ENCODE measurements at places on chromosomes 3 and 15.
A peak's percentile ranks its signal among the peaks of the same experiment; 100 is the strongest.

GRCh38 chr3:172799246-172799645, 48.7 kb downstream of the ECT2 start:
- DNase-seq: no peak

DNA sequence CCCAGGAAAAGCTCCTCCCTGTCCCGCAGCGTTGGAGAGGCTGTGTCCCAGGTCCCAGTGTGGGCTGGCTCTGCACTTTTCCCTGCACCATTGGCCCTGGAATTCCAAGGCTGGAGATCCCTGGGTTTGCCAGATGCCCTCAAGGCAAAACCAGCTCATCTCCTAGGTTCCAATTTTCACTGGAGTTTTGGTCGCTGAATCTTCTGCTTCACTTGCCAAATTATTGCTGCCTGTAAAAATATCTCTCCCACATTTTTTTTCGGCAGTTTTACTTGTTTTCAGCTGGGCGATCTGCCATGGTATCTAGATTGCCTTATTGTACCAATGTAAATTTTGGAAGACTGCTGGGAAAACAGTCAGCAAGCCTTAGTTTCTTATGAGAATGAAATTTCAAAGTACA, 150.9 kb upstream of the ATP10A start:
- DNase-seq: no peak

- DNase-seq: no peak
Measured at GRCh38 chr3:15220661-15221060, 14.6 kb downstream of the CAPN7 start.

DNA sequence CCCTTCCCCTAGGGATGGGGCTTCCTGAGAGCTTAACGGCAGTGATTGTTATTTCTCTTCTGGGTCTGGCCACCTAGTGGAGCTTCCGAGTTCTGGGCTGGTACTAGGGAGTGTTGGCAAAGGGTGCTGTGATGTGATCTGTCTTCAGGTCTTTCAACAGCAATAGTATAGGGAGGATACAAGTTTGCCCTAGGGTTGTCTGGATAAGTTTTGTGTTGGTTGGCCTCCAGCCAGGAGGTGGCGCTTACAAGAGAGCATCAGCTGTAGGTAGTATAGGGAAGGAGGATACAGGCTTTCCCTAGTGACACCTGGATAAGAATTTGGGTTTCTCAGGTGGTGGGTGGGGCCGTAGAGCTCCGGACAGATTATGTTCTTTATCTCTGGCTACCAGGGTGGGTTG, 19.2 kb upstream of the CPOX start:
- DNase-seq: no peak

DNA sequence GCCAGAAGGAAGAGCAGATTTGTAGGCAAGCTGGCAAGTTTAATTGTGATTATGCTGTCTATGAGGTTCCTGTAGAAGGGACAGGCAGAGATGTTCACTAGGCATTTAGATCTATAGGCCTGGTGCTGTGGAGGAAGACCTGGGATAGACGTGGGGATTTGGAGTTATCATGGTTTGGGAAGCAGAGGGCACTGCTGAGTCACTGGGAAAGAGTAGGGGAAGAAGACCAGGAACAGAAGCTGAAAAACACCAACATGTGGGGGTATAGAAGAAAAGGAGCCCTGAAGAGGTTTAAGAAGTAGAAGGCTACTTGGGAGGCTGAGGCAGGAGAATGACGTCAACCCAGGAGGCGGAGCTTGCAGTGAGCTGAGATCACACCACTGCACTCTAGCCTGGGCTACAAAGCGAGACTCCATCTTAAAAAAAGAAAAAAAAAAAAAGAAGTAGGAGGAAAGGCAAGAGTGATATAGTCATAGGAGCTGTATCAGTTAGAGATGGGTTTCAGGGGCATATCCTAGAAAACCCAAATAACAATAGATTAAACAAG, 19.3 kb downstream of the GRK7 start:
- DNase-seq: no peak

DNA sequence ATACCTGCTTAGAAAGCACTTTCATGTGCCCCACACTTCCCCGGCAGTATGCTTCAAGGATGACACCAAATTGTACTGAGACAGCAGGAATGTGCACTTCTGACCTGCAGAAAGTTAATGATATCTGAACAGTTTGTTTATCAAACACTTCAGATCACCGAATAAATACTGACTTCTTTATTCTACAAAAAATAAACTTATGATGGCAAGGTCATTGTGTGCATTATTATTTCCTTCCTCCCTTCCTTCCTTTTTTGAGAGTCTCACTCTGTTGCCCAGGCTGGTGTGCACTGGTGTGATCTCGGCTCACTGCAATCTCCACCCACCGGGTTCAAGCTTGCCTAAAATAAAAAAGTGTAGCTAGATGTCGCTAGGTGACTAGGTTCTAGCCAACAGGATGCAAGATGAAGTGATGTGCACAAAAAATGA, 80.3 kb downstream of the FAIM start:
- DNase-seq: no peak

- no peak for DNase-seq
Measured at GRCh38 chr15:64850778-64851502, 9.2 kb downstream of the PLEKHO2 start.

DNA sequence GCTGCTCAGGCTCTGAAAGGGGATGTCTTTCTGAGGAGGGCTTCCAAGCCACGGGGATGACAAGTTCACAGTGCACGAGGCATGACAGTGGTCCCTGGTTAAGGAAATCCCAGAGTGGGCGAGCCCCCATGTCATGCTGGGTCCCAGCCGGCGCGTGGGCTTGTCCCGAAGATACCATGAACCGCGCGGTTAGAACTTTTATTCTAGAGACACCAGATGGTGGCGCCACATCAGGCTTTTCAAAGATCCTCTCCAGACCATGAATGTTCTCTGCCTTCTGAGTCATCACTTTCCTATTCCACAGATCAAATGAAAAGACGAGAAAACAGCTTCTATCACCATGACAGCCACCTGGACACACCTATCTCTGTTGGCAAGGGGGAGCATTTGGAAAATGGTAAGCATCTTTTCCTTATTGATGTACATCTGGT, 227.8 kb upstream of the LYSMD4 start:
- no peak for DNase-seq

DNA sequence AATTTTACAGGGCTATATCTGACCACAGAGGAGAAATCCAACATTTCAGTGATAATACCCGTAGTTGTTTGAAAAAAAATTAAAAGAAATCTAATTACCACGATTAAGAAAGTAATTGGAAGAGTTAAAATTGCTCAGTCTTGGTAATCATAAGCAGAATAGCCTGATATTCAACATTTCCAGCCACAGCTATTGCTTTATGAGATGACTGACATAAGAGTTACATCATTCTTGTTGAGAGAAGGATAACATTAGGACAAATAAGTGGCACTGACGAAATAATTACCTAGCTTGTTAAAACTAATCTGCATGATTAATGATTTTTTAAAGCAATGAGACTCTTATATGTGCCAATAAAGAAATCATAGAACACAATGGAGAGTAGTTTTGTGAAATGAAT, 825.0 kb upstream of the GBE1 start:
- DNase-seq: no peak

- DNase-seq: peak; percentile 36
Measured at GRCh38 chr3:37891227-37891626, 29.5 kb downstream of the CTDSPL start.

- DNase-seq: no peak
Measured at GRCh38 chr3:106510206-106510605, 641.4 kb upstream of the CBLB start.

DNA sequence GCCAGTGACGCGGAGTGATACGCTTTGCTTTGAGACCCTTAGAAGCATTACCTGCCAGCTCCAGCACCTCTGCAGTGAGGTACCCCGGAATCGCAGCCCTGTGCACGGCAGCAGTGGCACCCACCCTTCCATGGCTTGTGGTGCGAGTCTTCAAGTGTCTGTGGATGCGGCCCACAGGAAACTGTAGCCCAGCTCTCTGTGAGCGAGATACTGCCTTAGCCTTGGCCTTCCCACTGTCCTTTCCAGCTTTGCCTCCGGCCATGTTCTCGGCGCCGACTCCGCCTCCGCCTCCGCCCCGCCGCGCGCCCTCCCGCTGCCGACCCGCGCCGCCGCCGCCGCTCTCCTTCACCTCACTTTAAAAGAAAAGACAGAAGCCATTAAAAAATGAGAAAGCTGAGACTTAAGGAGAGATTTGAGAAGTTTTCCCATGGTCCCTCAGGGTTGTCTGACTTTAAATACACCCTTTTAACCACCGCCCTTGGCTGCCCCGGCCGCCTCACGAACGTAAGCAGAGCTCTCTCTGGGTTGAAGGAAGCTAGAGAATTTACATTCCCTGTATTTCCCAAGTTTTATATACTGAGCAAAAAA, 78.5 kb upstream of the FAM174B start:
- DNase-seq: peak; percentile 54

GRCh38 chr3:550471-550870, 353.9 kb downstream of the CHL1 start:
- no peak for DNase-seq

GRCh38 chr15:50993598-50993997, 85.1 kb downstream of the AP4E1 start:
- no peak for DNase-seq

- DNase-seq: no peak
Measured at GRCh38 chr3:15331072-15331605, 1.2 kb downstream of the SH3BP5 start.

GRCh38 chr15:48332642-48333034, 1.4 kb downstream of the DUT start:
- DNase-seq: no peak

GRCh38 chr15:48330105-48330785, 984 bp upstream of the DUT start:
- no peak for DNase-seq

GRCh38 chr3:97841304-97841703, 19.5 kb downstream of the CRYBG3 start:
- DNase-seq: no peak

GRCh38 chr3:160447544-160447943, 2.0 kb downstream of the TRIM59 start:
- DNase-seq: no peak

DNA sequence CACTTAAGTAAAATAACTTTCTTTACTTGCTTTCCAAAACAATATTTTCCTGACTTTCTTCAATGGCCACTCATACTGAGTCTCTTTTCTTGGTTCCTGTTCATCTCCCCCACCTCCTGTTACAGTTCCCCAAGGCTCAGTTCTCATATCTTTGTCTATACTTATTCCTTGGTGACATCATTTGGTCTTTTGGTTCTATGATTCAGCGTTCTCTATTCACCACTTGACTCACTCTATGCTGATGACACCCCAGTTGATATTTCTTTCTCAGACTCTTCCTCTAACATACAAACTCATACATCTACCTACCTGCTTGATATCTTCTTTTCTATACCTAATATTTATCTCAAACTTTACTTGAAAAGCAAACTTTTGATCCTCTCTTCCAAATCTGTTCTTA, 85.0 kb upstream of the P3H2 start:
- no peak for DNase-seq

DNA sequence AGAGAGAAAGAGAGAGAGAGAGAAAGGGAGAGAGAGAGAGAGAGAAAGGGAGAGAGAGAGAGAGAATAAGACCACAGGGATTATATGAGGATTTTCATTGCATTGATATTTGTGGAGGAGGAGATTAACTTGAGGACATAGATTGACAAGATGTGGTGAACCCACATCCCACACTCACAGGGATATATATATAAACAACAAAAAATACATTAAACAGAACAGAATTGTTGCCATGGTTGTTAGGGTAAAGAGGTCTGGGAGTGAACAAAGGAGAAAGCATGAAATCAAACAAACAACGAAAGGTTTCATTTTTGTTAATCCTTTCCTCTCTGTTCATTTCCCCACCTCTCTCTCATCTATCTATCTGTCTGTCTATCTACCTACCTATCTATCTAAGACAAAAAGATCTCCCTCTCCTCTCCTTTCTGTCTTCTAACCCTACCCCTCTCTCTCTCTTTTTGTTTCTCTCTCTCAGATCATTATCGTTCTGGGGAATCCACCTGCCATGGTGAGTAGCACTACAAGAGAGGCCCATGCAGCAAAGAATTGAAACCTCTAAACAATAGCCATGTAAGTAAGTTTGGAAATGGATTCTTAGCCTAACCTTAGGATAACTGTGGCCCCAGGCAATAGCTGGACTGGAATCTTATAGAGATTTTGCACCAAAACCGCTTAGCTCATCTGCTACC, 280.9 kb downstream of the RAP2B start:
- no peak for DNase-seq

- no peak for DNase-seq
Measured at GRCh38 chr3:54950391-54951003, 22.6 kb upstream of the LRTM1 start.

DNA sequence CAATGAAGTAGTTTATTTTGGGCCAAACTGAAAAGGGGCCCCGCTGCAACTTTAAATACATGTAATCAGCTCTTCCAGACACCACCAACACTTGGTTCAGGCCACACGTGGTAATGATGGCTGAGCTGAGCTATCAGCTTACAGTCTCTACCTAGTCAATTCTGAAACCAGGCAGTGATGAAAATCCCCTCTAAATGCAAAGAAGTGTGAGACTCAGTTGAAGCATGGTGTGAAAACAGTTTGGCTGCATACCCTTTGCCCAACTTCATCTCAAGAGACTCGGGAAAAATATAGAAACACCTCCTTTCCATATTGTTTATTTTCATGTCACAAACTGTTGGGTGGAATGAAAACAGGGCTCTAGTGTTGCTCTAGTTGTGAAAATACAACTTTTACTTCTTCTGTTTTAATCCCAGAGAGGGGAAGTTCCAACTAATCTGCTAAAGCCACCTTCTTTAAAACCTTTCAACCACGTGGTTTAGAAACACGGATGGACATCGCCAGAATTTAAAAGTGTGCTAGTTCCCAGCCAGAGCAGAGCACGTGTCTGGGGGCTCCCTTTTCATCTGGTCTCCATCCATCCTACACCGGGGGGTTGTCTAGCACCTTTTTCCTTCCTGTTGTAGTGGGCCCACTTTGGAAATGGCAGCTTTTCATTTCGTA, 229.1 kb downstream of the EPHB1 start:
- no peak for DNase-seq

DNA sequence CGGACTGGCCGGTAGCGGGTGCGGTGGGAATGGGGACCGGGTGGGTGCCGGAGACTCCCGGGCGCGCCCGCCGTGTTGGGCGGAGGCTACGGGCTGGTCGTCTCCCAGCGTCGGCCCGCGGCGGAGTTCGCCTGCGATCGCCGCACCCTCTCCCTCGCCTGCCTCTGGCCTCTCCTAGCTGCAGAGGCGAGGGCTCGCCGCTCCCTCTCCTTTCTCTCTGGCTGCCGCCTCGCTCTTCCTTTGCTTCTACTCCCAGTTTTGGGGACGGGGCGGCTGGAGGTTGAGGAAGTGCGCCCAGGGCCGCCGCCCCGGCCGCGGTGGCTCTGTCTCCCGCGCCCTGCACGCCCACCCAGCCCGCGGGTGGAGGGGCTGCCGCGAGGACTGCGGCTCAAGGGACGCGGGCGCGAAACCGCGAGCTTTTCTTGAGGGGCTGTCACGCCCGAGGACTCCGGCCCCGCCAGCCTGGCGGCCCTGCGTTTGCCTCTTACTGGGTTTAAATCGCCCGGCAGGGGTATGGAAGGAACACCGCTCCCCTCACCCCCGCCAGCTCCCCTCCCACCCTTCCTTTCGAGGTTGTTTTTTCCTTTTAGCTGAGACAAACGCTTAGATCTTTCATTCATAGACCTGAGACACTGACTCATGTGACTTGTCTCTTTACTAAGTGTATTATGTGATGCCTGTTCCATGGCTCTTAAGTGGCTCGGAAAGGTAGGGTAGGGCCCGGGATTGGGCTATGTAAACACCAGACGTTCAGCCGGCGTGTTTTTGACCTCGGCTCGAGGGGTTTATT, 654 bp downstream of the PIK3CA start:
- peak; percentile 31 for DNase-seq

- no peak for DNase-seq
Measured at GRCh38 chr15:58222679-58223078, 84.5 kb downstream of the AQP9 start.

GRCh38 chr3:8668216-8668615, 23.6 kb upstream of the SSUH2 start:
- DNase-seq: no peak

GRCh38 chr15:79608066-79608864, 176.1 kb downstream of the MINAR1 start:
- DNase-seq: peak; percentile 70

Data from muscle of arm (tissue), 14 donors.